ENCODE measurements at places on chromosomes 5 and 9.

DNA sequence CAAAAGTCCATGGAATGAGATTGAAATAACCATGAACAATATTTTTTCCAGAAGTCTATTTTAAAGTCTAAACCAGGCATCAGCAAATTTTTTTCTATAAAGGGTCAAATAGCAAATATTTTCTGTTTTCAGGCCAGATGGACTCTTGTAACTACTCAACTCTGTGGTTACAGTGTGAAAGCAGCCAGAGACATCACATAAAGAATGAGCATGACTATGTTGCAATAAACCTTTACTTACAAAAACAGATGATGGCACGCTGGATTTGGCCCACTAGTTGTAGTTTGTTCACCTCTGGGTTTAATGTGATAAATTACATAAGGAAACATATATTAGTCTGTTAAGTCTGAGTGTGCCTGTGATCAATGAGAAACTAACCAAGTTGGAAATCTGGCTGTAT, 319.2 kb downstream of the TRPM3 start:
- DNase-seq: no peak

- peak; percentile 55 for DNase-seq
These were observed 267.9 kb upstream of the PDE4D start for GRCh38 chr5:60161340-60161934.

DNA sequence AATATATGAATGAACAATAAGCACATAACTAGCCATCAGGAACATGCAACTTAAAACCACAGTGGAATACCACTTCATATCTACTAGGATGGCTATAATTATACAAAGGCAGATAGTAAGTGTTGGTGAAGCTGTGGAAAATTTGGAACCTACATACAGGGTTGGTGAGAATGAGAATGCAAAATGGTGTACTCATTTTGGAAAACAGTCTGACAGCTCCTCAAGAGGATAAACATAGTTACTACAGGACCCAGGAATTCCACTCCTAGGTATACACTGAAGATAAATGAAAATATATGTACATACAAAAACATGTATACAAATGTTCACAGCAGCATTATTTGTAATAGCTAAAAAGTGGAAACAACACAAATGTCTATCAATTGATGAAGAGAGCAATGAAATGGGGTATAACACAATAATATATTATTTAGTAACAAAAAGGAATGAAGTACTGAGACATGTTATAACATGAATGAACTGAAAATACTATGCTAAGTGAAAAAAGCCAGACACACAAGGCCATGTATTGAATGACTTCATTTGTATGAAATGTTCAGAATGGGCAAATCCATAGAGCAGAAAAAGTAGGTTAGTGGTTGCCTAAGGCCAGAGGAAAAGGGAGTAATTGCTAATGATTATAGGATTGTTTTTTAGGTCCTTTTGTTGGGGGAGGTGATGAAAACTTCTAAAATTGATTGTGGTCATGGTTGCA, 31.2 kb upstream of the CDK5RAP2 start:
- peak; percentile 46 for DNase-seq

DNA sequence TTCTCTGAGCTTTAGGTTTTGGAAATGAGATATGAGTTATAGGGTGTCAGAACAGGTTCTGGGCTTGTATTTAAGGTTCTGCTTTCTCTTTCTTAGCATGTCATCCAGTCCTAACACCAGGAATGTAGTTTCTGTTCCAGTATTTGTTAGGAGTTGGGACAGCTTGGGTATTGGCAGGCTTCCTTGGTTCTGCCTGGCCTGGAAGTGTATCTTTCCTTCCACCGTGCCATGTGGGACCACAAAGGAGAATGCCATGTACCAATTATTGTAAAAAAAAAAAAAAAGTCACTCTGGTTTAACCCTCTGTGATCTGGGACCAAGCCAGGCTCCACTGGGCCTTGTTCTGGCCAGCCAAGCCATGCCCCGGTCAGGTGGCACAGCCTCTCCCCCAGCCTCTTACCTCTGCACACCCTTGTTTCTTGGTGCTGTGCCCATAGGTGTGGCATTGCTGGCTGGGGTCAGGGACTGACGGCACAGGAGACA, 47.8 kb downstream of the ARHGAP26 start:
- no peak for DNase-seq

- DNase-seq: no peak
These were observed 4.1 kb upstream of the OLFM1 start for GRCh38 chr9:135083241-135083810.

- peak; percentile 63 for DNase-seq
These were observed 64.9 kb downstream of the CFAP95 start for GRCh38 chr9:69885474-69885929.

GRCh38 chr9:3993773-3994172, 306.1 kb downstream of the GLIS3 start:
- DNase-seq: no peak

GRCh38 chr9:90773617-90774016, 28.0 kb upstream of the SYK start:
- peak; percentile 3 for DNase-seq

GRCh38 chr9:83231039-83231438, 168.1 kb upstream of the RASEF start:
- DNase-seq: no peak

- no peak for DNase-seq
These were observed 12.1 kb upstream of the LAMC3 start for GRCh38 chr9:130996676-130997394.
